ENCODE measurements at places on chromosomes 16 and 17.

DNA sequence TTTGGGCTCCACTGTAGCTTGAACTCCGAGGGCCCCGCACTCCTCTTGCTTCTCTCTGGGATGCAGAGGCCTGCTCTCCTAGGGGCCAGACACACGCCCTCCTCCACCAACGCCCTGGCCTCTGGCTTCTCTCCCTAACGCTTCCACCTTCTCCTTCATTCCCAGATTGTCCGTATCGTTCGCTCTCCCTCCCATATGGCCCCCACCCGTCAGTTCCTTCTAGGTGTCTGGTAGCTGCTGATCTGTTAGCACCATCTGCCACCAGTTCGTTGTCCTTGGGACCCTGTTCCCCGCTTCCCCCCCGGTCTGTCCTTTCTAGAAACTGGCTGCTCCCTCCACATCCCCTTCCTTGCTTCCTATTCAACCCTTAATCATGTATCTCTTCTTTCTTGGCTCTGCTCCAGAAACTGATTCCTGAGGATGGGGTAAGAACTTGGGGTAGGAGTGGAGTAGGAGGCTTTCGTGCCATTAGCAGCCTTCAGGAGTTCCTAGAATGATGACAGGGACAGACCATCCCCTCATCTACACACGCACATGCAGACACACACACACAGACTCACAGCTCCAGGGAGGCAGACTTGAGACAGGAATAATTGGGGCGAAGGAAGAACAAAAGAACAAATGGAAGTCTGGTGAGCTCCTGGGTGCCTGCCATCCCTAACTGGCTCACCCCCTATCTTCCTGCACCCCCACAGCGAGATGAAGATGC, 4.3 kb downstream of the ATP1B2 start:
- peak; percentile 31 for DNase-seq

DNA sequence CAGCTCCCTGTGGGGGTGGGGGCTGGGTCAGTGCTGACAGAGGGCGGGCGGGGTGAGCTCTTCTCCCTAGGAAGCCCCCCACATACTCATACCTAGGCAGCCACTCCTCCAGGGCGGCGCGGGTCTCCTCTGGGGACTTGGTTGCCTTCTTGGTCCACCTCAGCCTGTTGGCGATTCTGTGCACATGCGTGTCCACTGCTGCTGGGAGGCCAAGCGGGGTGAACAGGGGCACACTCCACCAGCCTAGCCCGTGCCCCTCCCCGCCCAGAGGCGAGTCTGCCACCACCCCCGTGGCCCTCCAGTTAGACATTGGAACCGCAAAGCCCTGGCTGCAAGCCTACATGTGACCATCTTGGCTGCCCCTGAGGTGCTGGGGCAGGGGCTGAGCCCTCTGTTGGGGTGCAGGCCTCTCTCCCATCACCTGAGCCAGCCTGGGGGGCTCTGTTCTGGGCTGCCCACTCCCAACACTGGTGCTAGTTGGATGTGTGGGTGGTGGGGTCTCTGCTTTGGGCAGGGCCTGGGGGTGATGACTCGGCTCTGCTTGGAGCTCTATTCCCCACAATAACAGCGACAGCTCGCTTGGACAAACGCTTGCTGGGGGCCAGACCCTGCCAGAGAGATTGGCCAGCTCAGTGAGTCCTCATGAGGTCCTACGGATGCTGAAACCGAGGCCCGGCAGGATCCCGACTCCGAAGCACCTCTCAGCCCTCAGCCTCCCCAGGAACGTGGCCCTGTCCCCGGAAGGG, 7.4 kb downstream of the NTHL1 start:
- no peak for DNase-seq

- DNase-seq = no peak
Observed at GRCh38 chr16:11262915-11263314, 6.2 kb downstream of the TNP2 start.

DNA sequence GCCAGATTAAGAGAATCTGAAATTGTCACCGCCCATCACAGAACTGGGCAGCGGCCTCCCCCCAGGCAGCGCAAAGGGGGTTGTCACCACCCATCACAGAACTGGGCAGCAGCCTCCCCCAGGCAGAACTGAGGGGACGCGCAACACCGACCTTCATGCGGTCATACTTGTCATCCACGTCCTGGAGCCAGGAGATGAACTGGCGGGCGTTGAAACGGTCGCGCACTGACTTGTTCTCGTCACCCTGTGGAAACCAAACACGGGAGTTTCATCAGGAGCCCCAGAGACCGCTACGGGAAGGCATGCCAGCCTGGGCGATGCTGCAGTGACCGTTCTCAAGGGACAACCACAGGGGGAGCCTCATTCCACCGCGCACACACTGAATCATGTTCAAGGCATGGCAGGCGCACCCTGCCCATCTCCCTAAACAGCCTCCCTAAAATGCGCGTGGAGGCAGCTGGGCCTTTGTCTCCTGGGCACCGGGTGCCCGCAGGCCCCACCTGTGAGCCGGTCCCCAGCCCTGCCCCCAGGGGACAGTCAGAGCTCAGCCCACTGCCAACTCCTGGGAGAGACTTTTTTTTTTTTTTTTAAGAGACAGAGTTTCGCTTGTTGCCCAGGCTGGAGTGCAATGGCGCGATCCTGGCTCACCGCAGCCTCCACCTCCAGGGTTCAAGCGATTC, 53.3 kb downstream of the ZNF778 start:
- no peak for DNase-seq

GRCh38 chr17:57432507-57433277, 176.4 kb downstream of the MSI2 start:
- no peak for DNase-seq

DNA sequence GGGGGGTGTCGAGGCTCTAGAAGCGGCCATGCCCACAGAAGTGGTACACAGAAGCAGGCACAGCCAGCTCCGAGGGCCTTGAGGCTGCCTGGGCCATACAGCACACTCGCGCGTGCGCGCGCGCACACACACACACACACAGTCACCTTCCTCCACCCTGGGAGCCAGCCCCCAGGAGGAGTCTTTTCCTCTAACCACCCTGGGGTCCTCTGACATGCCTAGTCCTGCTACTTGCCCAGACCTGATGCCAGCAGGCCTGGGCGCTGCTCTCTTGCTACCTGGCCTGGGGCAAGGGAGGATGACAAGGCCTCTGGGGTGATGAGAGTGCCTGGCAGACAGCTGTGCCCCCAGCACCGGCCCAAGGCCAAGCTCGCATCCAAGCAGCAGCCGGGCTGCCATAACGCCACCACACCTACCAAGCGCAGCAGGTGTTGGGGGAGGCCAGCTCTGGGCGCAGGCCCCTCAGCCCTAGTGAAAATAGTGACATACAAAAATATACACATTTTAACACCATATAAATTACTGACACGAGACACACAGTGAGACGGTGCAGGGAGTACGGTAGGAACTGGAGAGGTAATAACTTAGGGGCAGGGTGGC, 41.1 kb downstream of the TSC2 start:
- no peak for DNase-seq

GRCh38 chr17:57215317-57215716, 41.0 kb upstream of the MSI2 start:
- no peak for DNase-seq

GRCh38 chr17:48295362-48296288, 134.4 kb downstream of the SKAP1 start:
- DNase-seq = no peak

Measured in brain microvascular endothelial cell (primary cell).